ENCODE measurements at places on chromosomes 6 and 20.

- no peak for DNase-seq
Measured at GRCh38 chr20:47546184-47547033, 44.7 kb downstream of the NCOA3 start.

DNA sequence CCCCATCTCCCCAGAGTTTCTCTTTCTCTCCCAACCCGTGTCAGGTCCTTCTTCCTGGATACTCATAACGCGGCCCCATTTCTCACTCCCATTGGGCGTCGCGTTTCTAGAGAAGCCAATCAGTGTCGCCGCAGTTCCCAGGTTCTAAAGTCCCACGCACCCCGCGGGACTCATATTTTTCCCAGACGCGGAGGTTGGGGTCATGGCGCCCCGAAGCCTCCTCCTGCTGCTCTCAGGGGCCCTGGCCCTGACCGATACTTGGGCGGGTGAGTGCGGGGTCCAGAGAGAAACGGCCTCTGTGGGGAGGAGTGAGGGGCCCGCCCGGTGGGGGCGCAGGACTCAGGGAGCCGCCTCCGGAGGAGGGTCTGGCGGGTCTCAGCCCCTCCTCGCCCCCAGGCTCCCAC, at the start of gene HLA-F:
TSS of gene HLA-F (plus strand) at position 173 of the 404 bp plus-strand sequence. CDS start at position 203, 30 bp downstream.
- peak; percentile 88 for DNase-seq

DNA sequence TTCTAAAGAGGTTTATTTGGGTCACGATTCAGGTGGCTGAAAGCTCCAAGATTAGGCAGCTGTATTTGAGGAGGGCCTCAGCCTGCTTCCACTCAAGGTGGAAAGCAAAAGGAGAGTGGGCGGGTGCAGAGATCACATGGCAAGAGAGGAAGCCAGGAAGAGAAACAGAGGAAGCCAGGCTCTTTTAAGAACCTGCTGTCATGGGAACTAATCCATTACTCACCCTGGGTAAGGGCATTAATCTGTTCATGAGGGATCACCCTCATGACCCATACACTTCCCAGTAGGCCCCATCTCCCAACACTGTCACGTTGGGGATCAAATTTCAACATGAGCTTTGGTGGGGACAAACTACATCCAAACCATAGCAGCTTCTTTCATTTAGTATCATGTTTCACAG, 53.9 kb downstream of the DHX35 start:
- no peak for DNase-seq

- no peak for DNase-seq
Measured at GRCh38 chr6:43399932-43400487, 27.3 kb upstream of the ABCC10 start.

DNA sequence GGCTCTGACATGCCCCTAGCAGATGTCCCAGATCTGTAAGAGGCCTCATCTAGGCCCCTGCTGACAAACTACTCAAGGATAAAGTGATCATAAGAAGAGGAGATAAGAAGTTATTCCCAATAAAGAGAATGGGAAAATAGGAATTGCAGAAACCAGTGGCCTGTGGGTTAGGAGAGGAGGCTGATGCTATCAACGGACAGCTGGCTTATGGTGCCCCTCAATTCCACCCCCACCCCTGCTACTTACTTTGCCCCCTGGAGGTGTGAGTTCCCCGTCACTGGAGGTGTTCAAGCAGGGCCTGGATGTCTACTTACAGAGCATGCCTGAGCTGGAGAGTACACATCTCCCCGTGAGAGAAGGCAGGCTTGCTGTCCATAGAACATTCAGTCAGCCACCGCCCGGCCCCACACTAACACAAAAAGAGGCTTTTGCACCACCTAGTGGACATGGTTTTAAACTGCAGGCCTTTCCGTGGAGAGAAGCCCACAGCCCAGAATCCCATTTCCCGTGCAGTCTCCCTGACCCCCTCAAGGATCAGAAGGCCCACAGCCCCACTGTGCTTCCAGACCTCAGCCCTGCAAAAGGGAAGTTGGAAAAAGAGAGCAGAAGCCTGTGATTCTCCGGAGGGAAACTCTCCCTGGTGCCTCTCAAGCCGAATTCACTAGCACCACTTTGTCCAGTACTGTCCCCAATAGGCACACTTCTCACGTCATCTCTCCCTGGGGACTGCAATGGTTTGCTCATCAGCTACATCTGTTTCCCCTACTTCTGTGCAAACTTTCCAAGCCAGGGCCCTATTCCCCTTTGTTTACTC, 23.8 kb upstream of the BNIP5 start:
- peak; percentile 67 for DNase-seq

- no peak for DNase-seq
Measured at GRCh38 chr6:17001188-17001587, 100.7 kb upstream of the STMND1 start.

- no peak for DNase-seq
Measured at GRCh38 chr6:143298071-143298470, 152.4 kb downstream of the ADAT2 start.

DNA sequence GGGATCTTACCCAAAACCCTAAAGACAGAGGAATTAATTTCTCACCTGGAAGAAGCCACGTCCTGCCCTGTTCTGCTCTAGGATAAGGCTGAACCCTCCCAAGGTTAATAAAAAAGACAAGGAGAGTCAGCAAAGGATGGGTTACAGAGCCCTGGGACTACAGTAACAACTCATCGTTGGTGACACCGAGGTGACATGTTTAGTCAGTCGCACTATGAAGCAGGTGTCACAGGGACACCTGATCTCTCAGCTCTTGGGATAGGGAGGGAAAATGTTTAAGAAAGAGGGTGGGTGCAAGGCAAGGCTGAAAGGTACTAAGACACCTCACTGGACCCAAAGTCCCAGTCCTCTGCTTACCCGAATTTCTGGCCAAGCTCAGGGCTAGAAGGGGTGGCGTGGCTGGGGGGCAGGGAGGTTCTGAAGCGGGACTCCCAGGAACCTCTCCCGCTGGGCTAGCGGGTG, 562 bp downstream of the MOCS1 start:
- no peak for DNase-seq

DNA sequence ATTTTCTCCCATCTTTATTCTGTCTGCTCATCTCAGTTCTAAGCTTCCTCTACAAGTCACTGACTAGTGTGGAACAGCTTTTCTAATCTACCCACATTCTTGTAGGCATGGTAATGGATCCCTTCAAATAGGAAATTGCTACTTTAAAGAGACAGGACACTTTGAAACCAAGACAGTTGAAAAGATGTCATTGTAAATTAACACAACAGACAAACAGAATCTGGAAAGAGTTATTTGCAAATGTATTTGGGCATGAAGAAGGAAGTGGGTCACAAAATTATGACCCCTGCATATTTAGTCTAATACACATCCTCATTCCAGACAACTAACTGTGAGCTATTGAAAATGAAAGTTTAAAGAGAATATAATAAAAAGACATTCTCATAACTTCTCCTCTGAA, 298.2 kb upstream of the MARCKS start:
- no peak for DNase-seq

DNA sequence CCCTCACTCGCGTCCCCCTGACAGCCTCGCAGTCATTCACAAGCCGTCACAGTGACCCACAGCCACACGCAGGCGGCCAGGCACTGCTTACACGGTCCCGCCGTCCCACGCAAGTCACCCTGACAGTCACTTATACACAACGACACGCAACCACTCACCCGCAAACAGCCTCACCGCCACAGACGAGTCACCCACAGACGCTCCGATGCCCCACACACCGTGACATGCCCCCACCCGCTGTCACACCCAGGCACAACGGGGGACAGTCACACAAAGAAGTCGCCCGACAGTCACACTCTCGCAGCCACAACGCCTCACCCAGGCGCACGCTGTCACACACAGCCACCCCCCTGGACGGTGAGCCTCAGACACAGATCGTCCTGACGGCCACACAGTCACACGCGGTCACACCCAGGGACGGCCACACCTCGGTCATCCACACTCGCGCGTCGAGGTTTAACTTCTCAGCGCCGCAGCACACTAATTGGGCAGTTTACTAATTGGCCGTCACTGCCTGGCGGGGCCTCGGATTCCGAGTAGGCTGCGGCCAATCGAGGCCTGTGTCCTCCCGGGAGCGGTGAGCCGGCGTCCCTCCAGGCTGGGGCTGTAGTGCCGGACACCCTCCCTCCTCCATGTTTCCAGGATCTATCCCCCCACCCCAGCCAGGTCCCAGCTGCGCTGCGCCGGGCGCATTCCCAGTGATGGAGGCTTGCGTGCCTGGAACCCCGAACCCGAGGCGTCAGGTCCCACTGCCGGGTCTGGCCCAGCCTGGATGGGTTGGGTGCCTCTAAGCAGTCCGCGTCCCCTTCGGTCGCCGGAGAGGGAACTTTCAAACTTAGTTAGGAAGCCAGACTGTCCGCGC, 790 bp downstream of the TOX2 start:
- no peak for DNase-seq

Measured in naive thymus-derived CD8-positive, alpha-beta T cell (primary cell).